ENCODE measurements at places on chromosomes 7 and 10.
A peak's percentile ranks its signal among the peaks of the same experiment; 100 is the strongest.

DNA sequence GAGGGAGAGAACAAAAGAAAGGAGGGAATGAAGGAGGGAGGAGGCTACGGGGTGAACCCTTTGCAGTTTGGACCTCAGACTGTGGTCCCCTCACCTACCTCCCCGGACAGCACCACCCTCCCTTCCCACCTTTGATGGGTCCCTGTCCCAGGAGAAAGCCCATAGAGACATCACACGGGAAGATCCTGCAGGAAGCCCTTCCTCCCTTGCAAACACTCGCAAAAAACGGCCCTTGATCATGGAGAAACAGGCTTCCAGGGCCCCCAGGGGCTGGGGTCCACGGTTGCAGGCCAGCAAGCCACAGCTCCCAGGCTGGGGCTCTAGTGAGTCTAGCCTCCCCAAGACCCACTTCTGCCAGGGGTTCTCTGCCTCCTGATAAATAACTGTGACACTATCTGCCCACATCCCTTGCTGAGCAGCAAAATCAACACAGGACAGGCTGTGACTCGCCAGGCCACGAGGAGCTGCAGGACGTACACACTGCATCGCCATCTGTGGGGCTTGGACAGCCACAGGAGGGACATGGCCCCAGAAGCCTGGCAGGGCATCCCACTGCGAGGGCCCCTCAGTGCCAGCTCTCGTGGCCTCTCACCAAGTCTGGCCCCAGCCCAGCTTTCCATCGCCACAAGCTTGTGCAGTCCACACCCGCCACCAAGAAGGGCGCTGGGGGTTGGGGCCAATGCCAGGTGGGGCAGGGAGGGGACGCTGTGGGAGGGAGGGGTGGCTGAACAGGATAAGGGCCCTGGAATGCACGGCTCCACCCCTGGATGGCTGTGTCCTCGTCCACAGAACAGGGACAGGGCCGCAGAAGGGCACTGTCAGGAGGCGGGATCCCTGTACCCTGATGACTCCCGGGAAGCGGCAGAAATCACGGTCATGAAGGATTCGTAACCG is 34.2 kb downstream of the PDGFA start:
- no peak for DNase-seq

DNA sequence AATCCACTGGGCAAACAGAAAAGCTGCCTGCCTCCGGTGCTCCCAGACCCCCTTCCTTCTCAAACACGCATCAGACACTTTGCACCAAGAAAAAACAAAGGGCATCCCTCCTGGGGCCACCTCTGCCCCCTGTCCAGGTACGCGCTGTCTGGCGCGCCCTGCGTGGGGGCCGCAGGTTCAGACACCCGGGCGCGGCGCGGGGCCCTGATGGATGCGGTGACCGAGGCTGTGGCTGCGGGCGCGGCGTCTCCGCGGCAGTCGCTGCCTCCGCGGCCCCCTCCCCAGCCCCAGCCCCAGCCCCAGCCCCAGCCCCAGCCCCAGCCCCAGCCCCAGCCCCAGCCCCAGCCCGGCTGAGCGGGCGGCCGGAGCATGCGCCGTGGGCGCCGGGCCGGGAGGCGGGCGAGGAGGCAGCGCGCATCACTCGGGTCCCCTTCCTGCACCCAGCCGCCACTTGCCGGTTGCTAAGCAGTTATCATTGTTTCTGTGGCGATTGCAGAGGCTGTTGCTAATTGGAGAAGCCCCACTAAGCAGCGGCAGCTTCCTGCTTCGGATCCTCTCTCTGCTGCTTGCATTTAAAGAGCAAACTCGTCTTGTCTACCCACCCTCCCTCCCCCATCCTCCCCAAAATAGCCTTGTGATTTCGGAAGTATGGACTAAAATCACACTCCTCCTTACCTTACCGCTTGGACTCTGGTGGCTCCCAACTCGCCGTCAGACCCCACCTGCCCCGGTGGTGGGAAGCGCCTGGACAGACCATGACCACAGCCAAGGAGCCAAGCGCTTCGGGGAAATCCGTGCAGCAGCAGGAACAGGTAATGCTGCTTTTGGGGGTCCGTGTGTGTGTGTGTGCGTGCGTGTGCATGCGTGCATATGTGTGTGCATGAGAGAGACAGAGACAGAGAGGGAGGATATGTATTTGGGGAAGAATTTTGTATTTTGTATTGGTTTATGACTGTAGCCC is 252.8 kb downstream of the DPP6 start:
- no peak for DNase-seq

DNA sequence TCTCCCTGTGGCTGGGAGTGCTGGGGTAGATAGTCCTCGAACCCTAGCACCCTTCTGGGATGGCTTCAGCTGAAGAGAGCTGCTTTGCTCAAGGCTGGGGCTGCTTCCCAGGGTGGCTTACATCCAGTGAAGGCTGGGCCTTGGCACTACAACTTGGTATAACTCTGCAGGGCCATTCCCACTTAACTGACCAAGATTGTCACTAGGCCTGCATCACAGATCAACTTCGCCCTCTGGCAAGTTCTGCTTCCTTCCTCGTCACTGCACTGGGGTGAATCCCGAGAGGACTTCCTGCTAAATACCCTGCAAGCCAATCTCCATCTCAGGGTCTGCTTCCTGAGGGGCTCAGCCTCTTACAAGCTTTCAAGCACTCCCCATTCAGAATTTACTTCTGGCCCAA is 195.2 kb downstream of the DOCK4 start:
- DNase-seq, result no peak

DNA sequence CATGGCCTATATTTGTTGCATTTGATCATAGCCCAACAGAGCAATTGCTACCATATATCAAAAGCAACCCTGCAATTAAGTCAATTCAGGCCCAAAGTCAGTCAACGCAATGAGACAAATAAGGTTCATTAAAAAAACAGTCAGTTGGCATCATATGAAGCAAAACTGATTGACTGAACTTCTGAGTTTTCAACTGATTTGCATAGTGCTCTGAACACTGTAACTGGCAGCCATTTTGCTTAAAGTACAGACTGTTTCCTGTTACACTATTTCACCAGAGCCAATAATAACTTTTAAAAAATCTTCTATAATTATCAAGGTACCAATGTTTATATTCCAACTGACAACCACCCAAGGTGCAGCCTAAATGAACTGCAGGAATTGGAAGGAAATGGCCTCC is 68.4 kb upstream of the RAPGEF5 start:
- DNase-seq, result no peak

GRCh38 chr10:92989250-92989649 is 71.3 kb upstream of the CYP26C1 start:
- DNase-seq, result no peak

DNA sequence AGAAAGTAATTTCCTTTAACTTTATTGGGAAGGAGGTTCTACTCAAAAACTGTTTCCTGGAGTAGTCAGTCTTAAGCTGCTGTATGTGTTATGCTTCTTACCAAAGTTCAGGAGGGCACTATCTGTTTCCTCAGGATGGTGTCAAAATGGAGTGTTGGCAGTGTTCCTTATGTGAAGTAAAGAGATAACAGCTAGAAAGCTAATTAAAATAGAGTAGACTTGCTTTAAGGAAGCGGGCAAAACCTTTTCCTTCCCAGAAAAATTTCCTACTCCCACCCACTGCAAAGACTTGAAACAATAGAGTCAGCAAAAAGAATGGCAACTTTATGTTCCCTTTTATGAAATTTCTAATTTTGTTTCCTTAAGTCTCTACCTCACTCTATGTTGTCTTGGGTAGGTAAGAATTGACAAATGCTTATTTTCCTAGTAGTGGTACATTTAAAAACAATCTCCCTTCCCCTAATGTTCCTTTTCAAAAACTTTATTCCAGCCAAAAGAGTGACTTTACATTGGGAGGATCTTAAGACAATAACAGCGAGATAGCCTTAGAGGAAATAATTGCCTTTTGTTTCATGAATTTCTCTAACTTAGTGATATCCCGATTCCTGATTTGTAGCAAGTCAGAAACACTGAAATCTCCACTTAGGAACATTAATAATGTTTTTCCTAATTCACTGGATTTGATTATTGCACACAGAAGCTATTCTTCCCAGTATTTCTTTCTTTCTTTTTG is 26.5 kb upstream of the ENTPD1 start:
- DNase-seq, result no peak

DNA sequence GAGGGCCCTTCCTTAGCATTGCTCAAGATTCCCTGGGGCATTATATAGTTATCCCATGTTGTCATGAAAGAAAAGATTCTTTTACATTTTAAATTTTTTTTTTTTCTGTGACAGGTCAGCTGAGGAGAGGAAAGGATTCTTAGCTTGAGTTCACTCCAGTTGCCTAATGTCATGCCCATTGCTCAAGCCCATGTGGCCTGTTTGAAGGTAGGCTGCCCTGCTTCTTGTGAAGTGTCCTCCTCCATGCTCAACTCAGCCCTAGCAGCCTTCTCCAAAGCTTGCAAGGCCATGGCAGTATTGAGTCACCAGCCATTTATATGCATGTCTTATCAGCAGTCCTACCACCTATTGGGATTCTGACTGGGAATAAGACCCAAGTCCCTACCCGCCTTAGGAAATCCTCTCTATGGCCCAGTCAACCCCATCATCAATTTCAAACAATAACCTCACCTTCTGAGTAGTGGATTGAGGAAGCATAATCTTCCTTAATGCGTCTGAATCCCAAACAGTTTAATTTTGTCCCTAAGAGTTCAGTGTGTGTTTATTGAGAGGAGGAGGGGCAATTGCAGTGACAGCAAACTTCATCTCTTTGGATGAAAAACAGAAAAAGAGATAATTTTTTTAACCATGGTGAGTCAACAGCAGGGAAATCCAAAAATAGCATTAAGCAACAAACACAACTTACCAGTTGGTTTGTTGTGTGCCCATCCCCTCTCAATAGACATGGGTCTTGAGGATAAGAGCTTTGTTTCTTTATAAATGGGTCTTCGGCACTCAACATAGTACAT is 38.6 kb upstream of the WASL start:
- DNase-seq, result no peak

DNA sequence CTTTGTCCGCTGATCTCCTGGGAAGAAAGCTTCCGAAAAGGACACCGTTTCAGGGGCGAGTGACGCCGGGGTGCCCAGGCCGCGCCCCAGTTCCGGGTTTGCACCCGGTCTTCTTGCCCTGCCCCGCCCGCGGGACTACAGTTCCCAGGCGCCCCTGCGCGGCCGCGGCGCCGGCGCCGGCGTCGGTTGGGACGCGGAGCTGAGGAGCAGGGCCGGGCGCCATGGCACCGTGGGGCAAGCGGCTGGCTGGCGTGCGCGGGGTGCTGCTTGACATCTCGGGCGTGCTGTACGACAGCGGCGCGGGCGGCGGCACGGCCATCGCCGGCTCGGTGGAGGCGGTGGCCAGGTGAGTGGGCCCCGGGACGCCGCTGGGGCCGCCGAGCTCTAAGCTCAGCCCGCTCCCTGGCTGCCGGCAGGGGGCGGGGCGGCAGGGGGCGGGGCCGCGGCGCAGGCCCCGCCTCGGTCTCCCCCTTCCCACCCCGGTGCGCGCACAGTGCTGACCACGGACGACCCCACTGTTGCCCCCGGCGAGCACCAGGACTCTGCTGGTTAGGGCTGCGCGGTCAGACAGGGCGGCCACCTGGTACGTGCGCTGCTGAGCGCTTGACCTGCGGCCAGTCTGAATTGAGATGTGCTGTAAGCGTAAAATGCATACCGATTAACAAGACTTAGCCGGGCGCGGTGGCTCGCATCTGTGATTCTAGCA is at the start of gene LHPP:
Gene LHPP, plus strand, starts transcription at position 182 of the 706 bp plus-strand sequence. Its CDS starts 40 bp downstream, at position 222.
- peak; percentile 87 for DNase-seq

DNA sequence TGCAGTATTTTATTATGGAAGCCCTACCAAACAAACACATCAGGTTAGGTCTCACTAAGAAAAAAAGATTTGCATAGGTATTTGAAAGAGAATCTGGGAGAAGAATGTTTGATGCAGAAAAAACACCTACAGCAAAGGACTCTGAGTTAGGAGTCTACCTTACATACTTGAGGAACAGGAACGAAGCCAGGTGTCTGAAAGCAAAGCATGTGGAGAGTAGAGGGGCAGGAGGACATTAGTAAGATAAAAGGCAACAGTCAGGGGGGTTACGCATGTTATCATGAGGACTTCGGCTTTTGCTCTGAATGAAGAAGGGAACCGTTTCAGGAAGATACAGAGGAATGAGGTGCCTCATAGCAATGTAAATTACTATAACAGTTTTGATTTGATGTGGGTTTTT is 87.9 kb upstream of the PTER start:
- DNase-seq, result no peak

- DNase-seq, result no peak
Observed at GRCh38 chr10:30540276-30540675, 89.3 kb downstream of the LYZL2 start.

- no peak for DNase-seq
Observed at GRCh38 chr7:76257973-76258372, 44.5 kb upstream of the HSPB1 start.

GRCh38 chr7:71682841-71683781 is 551.2 kb downstream of the GALNT17 start:
- DNase-seq, result no peak

- DNase-seq, result no peak
Observed at GRCh38 chr7:18020138-18020715, 7.4 kb downstream of the PRPS1L1 start.

- peak; percentile 89 for DNase-seq
Observed at GRCh38 chr7:44638611-44639557, 32.5 kb downstream of the OGDH start.

- no peak for DNase-seq
Observed at GRCh38 chr7:113431406-113431805, 313.1 kb upstream of the SMIM30 start.

GRCh38 chr7:76314042-76314721 is 11.7 kb downstream of the HSPB1 start:
- peak; percentile 96 for DNase-seq

- DNase-seq, result no peak
Observed at GRCh38 chr7:137890449-137890921, 43.7 kb upstream of the DGKI start.

GRCh38 chr10:95588025-95588424 is 26.9 kb upstream of the SORBS1 start:
- DNase-seq, result no peak

GRCh38 chr7:149329265-149329664 is 67.3 kb downstream of the ZNF783 start:
- DNase-seq, result no peak

- peak; percentile 20 for DNase-seq
Observed at GRCh38 chr10:114810926-114811325, 10.7 kb upstream of the FHIP2A start.

DNA sequence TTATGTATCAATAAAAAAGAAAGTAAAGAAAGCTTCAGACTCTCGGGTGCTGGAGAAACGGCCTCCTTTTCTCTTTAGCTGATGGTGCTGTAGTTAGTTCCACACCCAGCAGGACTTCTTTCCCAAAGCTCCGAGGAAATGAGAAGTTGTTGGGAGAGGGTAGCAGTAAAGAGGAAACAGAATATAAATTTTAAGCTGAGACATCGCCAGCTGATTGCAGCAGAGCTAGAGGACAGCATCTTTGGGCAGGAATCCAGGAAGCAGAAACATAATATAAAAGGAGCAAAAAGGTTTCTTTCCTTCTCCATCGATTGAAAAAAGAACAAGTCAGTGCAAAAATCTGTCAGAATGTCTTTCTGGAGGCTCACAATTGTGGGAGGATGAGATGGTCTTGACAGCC is 616.9 kb upstream of the FOXK1 start:
- no peak for DNase-seq

- peak; percentile 7 for DNase-seq
Observed at GRCh38 chr7:92768501-92769393, 67.6 kb downstream of the CDK6 start.

- DNase-seq, result peak; percentile 44
Observed at GRCh38 chr7:76302347-76303201, at the start of gene HSPB1. HSPB1 (plus strand) TSS chr7:76302673; CDS start chr7:76302713, 40 bp downstream.

- no peak for DNase-seq
Observed at GRCh38 chr7:3598854-3599253, 297.8 kb downstream of the SDK1 start.

Data from activated CD4-positive, alpha-beta T cell treated with anti-CD3 and anti-CD28 coated beads, Interleukin-2, amount 10 ng/mL, durations not matched to agents 7 days and 5 days (primary cell).